ENCODE measurements at places on chromosomes 12 and 14.

DNA sequence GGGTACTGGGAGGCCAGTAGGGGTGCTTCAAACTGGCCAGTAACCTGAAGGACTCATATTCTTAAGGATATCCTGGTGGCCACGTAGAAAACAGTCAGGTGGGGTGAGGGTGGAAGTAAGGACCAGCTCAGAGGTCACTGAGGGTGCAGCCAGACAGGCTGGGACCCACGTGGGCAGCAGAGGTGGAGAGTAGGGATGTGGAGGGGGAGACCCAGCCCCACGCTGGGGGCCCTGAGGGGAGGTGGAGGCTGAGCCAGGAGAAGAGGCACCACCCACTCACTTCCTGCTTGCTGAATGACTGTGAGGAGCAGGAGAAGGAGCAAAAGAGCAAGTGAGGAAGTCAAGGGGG is 12.6 kb upstream of the SERPINA3 start:
- DNase-seq, result no peak

- no peak for DNase-seq
Measured at GRCh38 chr12:3987571-3987970, 114.4 kb upstream of the PARP11 start.

GRCh38 chr12:55974308-55974730 is 441 bp downstream of the RAB5B start:
- no peak for DNase-seq

- no peak for DNase-seq
Measured at GRCh38 chr14:92577321-92577742, 63.8 kb downstream of the RIN3 start.
